Urinary bladder (tissue), 4 donors: ENCODE measurements at places on chromosomes 4 and X. TPM values are rescaled to one million over a fixed set of nuclear protein-coding genes. Genes with fewer than 3 reads are reported as not detected.

The SMS gene
- 62.3 TPM for polyA plus RNA-seq

The ADGRL3 gene
- 3.1 TPM for polyA plus RNA-seq

- DNase-seq, result no peak
Observed at GRCh38 chr4:15868826-15869413, 69.6 kb downstream of the FGFBP1 start.

DNA sequence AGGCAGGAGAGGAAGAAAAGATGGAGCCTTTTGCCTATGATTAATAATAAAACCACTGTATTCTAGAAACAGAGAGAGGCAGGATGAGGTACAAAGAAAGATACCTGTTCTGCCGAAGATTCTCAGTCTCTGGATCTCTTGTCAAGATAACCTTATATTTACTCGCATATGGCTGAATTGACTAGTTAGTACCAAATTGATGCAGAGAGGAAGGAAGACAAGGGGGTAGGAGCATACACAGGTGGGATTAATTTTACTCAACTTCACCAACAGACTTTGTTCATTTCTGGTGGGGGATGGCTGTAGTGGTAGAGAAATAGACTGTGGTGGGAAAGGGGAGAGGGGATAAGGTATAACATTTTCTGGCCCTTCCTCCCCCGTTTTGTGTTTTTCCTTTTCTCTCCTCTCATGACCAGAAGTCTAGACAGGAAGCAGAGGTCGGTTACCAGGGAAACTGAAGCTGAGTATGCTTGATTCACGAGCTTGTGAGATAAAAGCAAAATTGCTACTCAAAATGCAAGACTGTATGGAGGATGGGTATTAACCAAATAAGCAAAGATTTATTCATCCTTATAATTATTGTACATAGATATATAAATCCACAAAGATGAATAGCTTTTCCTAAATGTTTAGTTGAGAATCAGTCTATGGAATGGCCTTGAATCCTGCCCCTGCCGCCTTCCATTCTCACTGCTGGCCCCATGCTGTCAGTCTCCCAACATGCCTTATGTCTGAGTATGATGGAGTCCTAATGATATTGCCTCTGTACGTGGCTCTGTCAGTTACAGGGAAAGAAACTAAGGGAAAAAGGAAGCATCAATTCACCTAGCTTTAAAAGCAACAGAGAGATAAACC is 17.8 kb upstream of the PAGE2B start:
- no peak for DNase-seq

- DNase-seq, result no peak
Observed at GRCh38 chr4:108094923-108095482, 73.7 kb downstream of the LEF1 start.

GRCh38 chr4:83281307-83281706 is 3.3 kb downstream of the COQ2 start:
- no peak for DNase-seq
